ENCODE measurements at places on chromosomes 3 and 15.

DNA sequence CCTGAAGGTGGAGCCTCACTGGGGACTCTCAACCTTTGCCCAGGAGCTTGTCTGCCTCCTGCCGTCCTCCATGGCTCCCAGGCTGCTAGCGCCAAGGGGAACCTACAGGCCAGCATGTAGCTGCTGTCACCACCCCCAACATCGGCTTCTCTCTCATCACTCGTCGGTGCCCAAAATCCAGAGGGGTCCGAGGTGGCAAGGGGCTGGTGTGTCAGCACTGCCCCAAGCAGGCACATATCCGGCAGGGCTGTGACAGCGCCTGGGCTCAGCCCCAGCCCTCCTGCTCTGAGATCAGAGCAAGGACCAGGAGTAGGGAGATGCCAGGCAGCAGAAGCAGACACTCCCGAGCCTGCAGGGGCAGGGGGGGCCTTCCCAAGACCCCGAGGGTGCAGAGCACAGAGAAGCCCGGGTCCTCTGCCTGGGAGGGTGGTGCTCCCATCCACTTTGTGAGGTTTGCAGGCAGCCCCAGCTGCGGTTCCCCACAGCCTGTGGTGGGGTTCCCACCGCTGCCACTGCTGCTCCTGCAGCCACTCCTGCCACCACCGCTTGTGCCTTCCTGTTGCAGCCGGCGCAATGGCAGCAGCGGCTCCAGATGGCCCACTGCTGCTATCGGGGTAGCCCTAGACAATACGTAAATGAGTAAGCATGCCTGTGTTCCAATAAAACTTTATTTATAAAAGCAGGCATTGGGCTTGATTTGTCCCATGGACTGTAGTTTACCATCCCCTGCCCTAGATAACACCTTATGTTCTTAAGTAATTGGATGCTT, 451.0 kb downstream of the EPHA6 start:
- DNase-seq = no peak

- DNase-seq = no peak
Measured at GRCh38 chr3:25830373-25831280, 40.7 kb downstream of the OXSM start.

- DNase-seq = no peak
Measured at GRCh38 chr15:78912316-78912715, 32.5 kb downstream of the CTSH start.

DNA sequence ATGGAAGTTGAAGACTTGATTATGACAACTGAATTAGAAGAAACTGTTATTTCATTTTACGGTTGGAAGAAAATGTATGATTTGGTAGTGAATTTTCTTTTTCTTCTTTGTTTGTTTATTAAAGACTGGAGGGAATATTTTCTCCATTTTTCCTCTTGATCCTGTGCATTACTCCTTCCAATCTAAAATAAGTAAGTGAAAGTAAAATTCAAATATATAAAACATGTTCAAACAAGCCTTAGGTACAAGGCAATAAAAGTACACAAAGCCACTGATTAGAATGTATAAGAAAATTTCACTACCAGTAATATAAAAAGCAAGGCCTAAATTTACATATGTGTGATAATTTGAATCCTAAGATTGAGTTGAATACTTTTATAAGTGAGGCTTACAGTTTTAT, 181.2 kb upstream of the MME start:
- no peak for DNase-seq

GRCh38 chr3:8622873-8623691, 21.5 kb downstream of the SSUH2 start:
- DNase-seq = peak; percentile 29
